ENCODE measurements at places on chromosomes 12 and 14.

- no peak for DNase-seq
- no peak overlapping the region for H3K4me3 ChIP-seq
- H3K27ac ChIP-seq = no peak overlapping the region
Measured at GRCh38 chr12:67633708-67634107, 14.8 kb upstream of the DYRK2 start.

GRCh38 chr12:123908884-123909725, 63.5 kb downstream of the CCDC92 start:
- H3K36me3 ChIP-seq = no peaks in the 10 kb centered on the region
- H3K4me1 ChIP-seq = peaks cover 5% of the 10 kb centered on the region
- peaks cover 3% of the 10 kb centered on the region for H3K27me3 ChIP-seq
- H3K4me3 ChIP-seq = no peak overlapping the region

DNA sequence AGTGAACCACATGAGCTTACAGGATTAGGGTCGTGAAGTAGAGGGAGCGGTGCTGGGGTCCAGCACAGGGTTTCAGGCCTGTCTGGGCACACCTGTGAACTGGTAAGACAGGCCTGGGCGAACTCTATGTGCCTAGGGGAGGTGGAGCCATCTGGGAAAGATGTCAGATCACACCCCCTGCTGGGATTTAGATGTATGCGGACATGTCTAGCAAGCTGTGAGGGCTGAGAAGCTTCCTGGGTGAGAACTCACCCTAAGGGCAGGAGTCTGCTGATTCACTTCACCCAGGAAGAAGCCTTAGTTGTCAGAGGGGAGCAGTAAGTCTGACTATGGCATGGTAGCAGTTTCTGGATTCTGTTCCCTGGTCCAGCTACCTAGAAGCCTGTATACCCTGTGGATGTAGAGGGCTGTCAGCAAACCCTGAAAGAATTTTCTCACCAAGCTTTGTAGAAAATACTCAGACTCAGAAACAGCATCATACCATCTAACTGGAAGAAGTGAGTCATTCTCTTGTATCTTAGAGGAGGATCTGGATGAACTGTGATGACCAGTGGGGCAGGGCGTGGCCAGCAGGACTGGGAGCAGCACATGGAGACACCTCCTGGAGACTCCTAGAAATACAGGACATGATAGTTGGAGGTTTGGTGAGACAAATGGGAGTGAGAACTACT, 11.2 kb upstream of the PYGL start:
- no peak overlapping the region for H3K27ac ChIP-seq
- DNase-seq = peak; percentile 56
- H3K36me3 ChIP-seq = no peaks in the 10 kb centered on the region
- peaks cover 5% of the 10 kb centered on the region for H3K4me1 ChIP-seq
- H3K4me3 ChIP-seq = no peak overlapping the region

- H3K4me1 ChIP-seq = peaks cover 66% of the 10 kb centered on the region
- DNase-seq = no peak
- no peak overlapping the region for H3K4me3 ChIP-seq
- H3K27me3 ChIP-seq = no peaks in the 10 kb centered on the region
- peaks cover 20% of the 10 kb centered on the region for H3K36me3 ChIP-seq
- H3K27ac ChIP-seq = peak overlapping the region; percentile 74
Measured at GRCh38 chr14:69680297-69680696, 68.9 kb downstream of the SUSD6 start.

DNA sequence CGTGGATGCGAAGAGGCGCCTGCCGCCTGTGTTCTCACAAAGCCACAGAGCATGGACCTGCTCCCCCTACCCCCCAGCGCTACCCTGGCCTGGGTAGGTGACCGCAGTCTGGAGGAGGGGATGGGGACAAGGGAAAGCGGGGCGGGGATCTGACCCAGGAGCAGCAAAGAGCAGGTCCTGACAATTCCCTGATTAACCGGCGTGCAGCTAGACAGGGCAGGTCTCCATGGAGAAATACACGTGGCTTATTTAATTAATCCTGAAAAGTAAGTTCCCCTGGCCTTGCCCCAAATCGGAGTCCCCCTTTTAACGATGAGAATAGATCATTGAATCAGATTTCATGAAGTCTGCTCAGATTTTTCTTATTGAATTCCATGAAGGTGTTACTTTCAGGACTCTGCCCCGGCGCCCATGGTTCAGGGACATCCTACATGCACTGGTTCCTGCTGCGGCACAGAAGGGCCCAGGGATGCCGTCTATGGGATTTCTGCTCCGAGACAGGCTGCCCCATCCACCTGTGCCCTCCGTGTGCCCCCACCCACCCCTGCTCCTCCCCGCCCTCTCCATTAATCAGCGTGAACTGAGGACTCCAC, 251.0 kb upstream of the SFSWAP start:
- no peak for DNase-seq
- no peak overlapping the region for H3K27ac ChIP-seq
- H3K27me3 ChIP-seq = no peaks in the 10 kb centered on the region
- no peak overlapping the region for H3K4me3 ChIP-seq

- no peak overlapping the region for H3K4me3 ChIP-seq
- no peak for DNase-seq
- H3K36me3 ChIP-seq = no peaks in the 10 kb centered on the region
- no peak overlapping the region for H3K27ac ChIP-seq
- peaks cover 26% of the 10 kb centered on the region for H3K27me3 ChIP-seq
Measured at GRCh38 chr14:69985463-69985862, 106.2 kb downstream of the SMOC1 start.

All from T-helper 2 cell treated with Interferon-gamma antibody and Interleukin-4, amounts not matched to agents 5 μg/mL and 100 μg/mL, for 36 hours (primary cell).